Activated T-helper 1 cell treated with anti-CD3 and anti-CD28 coated beads, Interleukin-2, amount 50 U/mL, for 16 hours (primary cell): ENCODE measurements at places on chromosomes 13 and 19.

- DNase-seq, result no peak
Observed at GRCh38 chr19:18488838-18489626, 32.8 kb downstream of the ELL start.

- no peak for DNase-seq
Observed at GRCh38 chr13:31556376-31556775, 182.9 kb upstream of the RXFP2 start.

- no peak for DNase-seq
Observed at GRCh38 chr13:110166598-110166997, 140.4 kb downstream of the COL4A1 start.

GRCh38 chr13:79792716-79793115 is 311.8 kb downstream of the NDFIP2 start:
- DNase-seq, result no peak

DNA sequence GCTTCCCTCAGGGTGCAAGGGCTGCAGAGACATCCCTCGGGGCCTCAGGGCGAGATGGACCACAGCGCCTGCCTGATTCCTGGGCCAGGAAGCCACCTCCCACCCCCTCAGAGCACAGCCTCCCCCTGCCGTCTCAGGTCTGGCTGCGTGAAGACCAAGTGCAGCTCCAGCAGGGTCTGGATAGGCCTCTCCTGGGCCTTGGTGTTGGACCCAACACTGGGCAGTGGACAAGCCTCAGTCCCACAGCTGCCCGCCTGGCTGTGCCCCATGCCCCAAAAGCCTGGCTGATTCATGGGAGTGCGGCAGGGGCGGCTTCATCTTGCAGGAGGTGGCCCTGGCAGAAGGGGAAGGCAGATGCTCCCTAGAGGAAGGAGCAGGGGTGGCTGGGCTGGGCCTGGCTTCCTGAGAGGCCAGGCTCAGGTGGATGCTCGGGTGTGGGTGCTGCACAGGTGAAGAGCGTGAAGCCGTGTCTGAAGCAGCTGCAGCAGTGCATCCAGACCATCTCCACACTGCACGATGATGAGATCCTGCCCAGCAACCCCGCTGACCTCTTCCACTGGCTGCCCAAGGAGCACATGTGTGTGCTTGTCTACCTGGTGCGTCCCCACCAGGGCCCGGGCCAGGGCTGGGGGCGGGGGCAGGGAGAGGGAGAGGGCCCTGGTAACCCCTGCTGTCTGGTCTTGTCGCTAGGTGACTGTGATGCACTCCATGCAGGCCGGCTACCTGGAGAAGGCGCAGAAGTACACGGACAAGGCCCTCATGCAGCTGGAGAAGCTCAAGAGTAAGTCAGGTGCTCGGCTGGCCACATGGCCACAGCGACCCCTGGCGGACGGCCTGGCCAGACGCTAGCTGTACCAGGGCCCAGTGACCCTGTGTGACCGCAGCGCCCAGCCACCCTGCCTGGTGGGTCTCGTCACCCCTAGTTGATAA is 21.7 kb downstream of the MAU2 start:
- no peak for DNase-seq

GRCh38 chr13:24661713-24662112 is 18.5 kb upstream of the ATP12A start:
- no peak for DNase-seq

GRCh38 chr19:49672131-49672919 is 4.7 kb upstream of the PRMT1 start:
- peak; percentile 61 for DNase-seq

- DNase-seq, result no peak
Observed at GRCh38 chr19:18483119-18483890, 38.6 kb downstream of the ELL start.

DNA sequence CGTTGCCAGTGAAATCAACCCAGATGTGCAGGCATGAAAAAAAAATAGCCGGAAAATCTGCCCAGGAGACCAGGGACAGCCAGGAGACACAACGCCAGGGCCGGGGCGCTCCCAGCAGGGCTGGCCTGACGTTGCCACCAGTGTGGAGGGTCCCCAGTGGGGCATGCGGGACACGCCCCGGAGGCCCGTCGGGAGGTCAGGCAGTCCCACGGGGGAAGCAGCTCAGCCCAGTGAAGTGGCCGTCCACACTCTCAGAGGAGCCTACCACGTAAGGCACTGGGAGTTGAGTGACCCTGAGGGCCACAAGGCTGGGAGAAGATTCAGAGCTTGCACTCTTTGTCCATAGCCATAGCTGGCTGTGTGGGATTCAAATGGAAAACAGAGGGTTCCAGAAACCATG is 53.2 kb upstream of the GAS6 start:
- DNase-seq, result no peak

DNA sequence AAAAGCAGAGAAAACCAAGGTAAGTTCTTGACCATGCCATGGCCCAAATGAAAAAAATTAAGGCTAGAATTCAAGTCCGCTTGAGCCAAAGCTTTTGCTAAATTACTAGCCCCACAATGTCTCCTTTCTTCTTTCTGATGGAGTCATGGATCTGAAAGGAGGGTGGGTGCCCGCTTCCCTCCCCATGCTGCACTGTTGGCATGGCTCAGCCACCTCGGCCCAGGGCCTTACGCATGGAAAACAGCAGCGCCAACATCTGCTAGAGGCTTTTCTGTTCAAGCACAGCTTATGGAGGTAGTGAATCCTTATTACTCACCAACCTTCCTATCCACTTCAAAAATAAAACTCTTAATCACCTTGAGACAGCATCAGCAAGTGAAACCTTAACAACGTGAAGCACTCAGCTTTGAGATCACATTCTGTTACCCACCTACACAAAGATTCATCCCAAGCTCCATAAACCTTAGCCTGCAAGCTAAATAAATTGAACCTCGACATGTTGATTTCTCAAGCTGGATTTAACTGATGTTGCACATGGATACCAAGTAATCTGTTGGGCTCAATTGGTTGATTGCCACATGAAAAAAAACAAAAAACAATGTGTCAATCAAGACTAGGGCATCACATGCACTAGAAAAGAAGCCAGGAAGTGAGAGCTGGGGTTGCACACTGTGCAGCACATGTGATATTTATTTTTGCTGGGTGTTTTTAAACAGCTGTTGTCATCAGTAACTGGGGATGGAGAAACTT is 43.4 kb downstream of the TPT1 start:
- DNase-seq, result no peak

DNA sequence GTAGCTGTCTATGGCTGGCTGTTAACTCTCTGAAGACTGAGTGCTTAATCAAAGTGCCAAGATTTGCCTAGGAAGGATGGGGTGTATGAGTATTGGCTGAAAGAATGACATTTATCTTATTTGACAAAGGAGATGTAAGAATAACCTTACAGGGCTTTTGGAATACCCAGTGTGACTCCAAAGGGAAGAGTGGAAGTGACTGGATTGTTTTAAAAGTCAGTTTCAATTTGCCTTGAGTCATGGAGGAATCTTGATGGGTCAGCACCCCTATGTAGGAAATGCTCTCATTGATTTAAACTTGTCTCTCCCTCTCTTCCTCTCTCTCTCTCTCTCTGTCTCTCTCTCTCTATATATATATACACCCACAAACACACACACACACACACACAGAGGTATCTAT is 118.4 kb upstream of the CLDN10 start:
- no peak for DNase-seq

DNA sequence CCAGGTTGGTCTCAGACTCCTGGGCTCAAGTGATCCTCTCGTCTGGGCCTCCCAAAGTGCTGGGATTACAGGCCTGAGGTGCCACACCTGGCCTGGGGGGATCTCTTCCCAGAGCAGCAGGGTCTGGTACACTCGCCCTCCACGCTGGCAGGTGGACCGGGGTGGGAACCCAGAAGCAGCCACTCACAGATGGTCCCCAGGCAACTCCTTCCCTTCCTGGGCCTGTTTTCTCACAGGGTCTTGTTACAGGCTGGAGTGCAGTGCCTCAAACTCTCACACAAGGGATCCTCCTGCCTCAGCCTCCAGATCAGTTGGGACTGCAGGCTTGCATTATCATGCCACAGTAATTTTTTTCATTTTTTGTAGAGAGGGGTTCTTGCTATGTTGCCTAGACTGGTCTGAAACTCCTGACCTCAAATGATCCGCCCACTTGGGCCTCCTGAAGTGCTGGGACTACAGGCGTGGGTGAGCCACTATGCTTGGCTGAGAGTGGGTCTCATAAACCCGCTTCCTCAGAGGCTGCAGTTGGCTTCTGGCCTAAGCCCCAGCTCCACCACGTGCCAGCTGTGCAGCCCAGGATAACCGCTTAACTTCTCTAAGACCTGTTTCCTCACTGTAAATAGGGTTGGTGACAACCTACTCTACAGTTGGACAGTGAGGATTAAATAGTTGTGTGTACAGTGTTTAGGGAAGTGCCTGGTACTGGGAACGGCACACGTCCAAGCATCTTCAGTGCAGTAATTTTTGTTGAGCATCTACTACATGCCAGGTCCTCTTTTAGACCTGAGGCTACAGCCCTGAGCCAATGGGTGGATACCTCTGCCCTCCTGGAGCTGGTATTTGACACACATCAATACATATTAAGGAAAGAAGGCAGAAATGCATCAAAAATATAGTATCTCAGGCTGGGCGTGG is 871 bp upstream of the CCER2 start:
- no peak for DNase-seq

DNA sequence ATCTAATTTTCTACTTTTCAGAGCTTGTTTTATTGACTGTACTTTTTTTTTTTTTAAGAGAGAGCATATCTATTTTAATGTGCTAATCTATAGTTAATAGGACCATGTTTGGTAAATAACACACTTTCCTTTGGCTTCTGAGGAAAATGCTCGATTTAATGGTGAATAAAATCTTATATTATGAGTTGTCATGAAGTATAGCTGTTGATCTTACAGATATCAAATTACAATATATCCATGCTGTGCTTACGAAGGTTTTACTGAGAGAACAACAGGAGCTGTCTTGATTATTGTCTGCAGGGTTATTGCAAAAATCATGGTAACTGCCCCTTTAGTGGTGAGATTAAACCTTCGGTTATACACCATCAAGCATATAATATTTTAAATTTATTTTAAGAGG is 29.6 kb downstream of the URI1 start:
- DNase-seq, result no peak

DNA sequence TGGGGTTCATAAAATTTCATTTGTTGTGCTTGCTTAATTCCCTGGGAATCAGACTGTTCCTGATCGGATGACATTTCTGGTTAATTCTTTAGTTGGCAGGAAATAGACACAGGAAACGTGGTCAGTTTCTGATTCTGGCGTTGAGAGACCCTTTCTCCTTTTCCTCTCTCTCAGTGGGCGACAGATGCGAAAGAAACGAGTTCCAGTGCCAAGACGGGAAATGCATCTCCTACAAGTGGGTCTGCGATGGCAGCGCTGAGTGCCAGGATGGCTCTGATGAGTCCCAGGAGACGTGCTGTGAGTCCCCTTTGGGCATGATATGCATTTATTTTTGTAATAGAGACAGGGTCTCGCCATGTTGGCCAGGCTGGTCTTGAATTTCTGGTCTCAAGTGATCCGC is 10.8 kb downstream of the LDLR start:
- no peak for DNase-seq

- no peak for DNase-seq
Observed at GRCh38 chr19:49244256-49244655, 80.7 kb downstream of the SLC6A16 start.

DNA sequence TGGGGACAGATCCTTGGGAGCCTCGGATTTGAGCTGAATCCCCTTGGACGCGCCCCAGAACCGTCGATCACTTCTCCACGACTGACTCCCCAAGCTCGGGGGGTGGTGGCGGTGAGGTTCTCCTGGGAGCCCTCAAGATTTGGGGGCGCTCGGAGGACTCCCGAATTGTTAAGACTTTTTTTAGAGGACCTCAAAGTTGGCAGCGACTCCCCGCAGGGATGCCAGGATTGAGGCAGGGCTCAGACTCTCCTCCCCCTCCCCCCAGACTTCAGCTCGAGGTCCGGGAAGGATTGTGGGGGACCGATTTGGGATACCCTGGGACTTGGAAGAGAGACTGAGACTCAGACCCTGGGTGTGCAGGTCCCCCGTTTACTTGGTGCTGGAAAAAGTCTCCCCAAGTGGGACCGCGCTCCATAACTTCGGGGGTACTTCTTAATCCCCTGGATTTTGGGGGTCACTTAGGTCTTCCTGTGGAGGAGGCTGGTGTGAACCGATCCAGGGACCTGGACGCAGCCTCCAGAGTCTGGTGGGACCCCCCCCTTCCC is 665 bp downstream of the VASP start:
- DNase-seq, result no peak

DNA sequence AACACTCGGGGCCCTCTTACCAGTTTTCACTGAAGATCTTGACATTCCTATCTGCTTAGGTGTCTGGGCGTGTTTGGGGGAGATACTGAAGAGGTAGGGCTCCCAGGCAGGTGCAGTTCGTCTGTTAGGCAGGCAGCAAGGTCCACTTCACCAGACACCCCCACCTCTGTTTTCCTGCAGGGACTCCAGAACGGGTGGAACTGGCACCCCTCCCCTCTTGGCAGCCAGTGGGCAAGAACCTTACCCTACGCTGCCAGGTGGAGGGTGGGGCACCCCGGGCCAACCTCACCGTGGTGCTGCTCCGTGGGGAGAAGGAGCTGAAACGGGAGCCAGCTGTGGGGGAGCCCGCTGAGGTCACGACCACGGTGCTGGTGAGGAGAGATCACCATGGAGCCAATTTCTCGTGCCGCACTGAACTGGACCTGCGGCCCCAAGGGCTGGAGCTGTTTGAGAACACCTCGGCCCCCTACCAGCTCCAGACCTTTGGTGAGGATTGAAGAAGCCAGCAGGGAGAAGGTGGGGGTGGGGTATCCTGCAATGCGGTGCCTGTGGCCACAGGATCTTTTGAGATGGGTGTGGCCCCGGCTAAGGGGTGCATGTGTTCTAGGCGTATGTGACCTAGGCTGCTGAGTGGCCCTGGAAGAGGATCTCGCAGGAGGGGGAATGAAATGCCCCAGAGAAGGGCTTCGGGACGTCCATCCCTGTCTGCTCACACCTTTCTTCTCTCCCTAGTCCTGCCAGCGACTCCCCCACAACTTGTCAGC is 3.3 kb upstream of the ICAM4 start:
- no peak for DNase-seq

- no peak for DNase-seq
Observed at GRCh38 chr13:30774214-30774730, 38.9 kb downstream of the ALOX5AP start.

DNA sequence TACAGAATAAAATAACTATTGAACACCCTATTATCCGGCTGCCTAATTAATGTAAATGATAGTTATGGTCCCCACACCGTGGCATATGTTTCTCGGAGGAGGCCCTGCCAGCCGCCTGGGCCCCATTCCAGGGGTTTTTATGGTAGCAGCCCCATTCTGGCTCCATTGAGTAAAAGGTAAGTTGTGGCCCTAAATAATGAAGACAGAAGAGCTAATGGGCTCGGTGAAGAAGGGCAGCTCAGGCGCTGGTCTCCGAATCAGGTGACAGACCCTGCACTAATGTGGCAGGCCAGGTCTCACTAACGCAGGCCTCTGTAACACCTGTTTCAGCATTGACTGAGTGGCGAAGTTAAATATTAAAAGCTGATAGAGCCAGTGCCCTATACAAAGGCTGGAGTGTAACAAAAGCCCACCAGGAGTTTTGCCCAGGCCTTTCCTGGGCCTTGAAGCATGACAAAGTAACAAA is 19.1 kb downstream of the POP4 start:
- no peak for DNase-seq

GRCh38 chr13:89550938-89551337 is 1796.5 kb upstream of the MIR17HG start:
- DNase-seq, result no peak
